Stimulated activated CD8-positive, alpha-beta memory T cell treated with anti-CD3 and anti-CD28 coated beads, Interleukin-4, amount 100 ng/mL, for 1 hour (primary cell): ENCODE measurements at places on chromosomes 11 and 22.

- DNase-seq: no peak
Measured at GRCh38 chr11:75350122-75350742, 1.2 kb downstream of the ARRB1 start.

DNA sequence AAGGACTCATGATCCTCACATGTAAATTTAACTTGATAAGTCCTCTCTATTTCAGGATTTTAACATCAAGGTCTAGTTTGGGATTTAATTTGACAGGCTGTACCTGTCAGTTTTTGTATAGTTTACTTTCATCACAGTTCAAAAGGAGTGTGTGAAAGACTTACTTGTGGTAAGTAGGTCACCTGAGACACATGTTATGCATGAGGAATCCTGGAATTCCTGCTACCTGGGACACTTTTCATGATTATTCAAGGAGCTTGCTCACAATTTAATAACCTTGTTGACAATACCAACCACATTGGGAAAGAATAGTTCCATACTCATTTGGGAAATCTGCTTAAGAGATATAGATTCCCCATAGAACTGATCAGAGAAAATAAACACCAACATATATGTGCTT is 15.8 kb upstream of the SLC36A4 start:
- no peak for DNase-seq

GRCh38 chr22:40070701-40071100 is 75.9 kb downstream of the FAM83F start:
- DNase-seq: no peak

GRCh38 chr22:28703436-28703835 is 23.8 kb upstream of the TTC28 start:
- DNase-seq: no peak

GRCh38 chr11:10540546-10540914 is 457 bp downstream of the RNF141 start:
- no peak for DNase-seq

DNA sequence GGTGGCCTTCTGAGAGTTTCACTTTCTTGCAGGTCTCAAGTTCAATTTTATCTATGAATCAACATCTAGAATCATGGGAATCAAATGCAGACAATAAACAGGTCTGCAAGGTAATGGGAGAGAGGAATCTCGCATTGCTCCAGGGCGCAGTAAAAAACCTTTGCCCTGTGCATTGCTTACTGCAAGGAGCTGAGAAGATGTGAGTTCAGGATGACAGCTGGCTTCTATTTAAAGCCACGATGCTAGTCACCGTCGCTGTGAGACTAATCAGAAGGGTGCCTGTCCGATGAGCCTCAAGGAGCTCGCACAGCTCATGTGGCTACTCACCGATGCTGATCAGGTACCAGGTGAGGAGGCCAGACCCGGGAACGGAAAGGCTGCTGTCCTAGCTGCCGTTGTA is 30.2 kb upstream of the APOA1 start:
- DNase-seq: no peak

DNA sequence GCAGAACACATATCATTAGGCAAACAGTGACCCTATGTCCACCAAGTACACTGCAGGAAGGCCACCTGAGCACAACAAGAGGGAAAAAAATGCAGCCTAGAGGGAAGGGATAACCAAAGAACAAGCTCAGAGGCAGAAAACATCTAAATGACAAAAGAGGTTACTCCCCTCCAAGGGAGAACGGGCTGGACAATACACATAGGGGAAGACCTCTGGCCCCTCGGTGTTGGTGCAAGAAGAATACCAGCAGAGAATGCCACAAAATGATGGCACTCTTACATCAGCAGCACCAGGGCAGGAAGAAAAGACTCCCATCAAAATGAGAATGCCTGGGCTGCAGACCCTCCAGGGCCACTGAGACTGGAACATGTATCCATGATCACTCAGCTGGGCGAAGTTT is 66.6 kb upstream of the OPCML start:
- no peak for DNase-seq

GRCh38 chr11:35981581-35981980 is 37.7 kb downstream of the LDLRAD3 start:
- DNase-seq: no peak

GRCh38 chr11:120398132-120398531 is 61.9 kb downstream of the ARHGEF12 start:
- no peak for DNase-seq

- no peak for DNase-seq
Measured at GRCh38 chr11:46533396-46534100, 60.3 kb downstream of the AMBRA1 start.

DNA sequence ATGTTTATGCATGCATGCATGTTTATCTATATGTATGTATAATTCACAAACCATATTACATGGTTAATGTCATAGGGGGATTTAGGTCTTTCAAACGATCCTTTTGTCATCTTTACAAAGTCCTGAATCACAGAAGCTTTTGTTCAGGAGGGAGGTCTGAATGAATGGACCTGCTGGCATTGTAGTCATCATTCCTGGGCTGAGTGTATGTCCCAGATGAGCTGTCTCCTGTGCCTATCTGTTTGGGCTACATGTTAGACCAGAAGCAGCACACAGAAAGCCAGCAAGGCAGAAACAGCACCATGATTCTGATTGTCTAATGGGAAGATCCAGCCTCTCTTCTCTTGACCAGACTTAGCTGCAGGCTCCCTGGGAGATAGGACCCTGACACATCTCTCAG is 69.5 kb downstream of the ADM start:
- DNase-seq: no peak

DNA sequence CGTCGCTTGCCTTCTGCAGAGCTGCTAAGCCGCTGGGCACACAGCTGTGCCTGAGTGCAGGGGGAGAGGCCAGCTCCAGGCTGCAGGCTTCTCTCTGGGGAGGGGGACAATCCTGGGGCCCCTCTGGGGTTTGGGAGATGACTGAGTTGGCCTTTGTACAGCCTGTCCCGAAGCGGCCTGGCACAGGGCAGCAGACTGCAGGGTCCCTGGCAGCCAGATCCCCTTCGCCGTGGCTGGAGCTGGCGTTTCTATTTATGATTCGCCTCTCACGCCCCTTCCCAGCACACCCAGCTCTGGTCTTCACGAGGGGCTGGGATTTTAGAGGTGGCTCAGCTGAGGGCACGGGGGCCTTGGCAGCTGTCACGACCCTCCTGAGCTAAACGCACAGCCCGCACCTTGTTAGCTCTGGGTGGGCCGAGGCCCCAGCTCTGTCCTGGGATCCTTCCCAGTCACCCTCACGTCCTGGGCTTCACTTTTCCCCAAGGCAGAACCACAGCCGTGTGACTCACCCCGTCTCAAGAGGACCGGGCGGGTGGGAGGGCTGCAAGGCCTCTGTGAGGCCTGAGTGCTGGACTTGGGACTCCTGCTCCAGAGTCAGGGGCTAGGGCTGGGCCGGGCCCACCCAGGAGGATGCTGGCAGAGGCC is 18.4 kb downstream of the OSBPL5 start:
- no peak for DNase-seq

GRCh38 chr22:39182478-39183030 is 30.1 kb upstream of the CBX7 start:
- DNase-seq: no peak

DNA sequence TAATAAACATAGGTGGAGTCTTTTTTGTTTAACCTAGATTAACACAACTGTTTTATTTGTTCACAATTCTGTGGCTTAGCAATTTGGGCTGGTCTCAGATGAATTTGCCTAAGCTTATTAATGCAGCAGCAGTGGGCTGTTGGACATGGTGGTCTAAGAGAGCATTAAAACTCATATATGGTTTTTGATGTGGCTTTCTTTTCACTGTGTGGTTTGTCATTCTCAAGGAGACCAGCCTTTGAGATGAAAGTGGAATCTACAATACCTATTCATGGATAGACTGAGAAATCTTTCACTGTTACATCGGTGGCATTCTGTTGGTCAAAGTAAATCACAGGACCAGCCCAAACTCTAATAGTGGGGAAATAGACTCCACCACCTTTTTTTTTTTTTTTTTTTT is 39.6 kb downstream of the CUL5 start:
- no peak for DNase-seq

- DNase-seq: no peak
Measured at GRCh38 chr11:8812438-8812837, 98.6 kb upstream of the AKIP1 start.

DNA sequence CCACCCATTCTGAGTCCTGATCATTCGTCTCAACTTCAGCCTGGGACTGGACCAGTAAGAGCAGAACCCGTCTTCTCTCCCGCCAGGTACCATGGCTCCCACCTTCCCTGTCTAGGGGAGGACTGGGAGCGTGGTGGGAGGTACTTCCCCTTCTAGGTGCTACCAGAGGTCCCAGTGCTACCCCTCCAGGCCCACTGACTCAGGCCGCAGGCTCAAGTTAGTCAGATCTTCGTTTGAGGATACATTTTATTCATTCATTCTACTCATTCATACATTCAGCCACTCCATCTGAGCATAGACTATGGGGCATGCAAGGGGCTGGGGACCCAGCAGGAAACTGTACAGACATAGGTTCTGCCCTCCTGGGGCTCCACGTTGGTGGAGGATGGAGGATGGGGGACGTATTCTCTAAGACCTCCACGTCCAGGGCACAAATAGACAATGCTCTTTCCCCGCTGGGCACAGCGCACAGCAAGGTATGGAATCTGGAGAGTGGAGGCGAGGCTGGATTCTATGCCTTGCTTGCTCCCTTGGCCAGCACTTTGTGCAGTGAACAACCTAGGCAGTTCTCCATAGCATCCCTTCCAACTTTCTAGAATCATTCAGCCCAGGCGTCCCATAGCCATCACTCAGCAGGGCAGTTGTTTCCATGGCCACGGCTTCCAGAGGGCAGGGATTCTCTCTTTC is 1.0 kb upstream of the RAB3IL1 start:
- DNase-seq: no peak

DNA sequence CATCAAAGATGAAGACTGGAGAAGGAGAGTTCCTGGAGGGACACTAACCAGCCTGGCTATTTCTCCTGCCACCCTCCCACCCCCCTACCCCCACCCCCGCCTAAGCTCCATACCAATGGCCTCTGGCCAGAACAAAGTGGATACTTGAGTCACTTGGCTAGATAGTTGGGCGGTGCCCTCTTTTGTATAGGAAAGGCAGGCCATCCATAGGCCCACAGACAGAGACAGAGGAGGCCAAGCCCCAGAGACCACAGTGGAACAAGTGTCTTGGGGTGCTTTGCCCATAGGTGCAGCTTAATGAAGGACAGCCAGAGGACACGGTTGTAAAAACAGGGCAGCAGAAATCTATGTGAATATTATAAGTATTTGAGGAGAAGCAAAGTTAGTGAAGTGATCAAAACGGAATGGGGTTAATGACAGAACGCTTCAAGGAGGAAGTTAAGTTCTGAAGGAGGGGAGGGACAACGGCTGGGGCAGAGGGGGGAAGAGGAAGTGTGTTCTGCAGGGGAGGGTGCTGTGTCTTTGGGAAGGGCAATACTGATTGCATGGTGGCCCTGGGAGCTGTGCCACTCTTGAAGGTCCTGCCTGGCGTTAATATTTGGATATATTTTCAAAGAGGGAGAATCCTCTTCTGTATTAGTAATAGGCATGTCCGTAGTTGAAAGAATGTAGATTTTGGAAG is 32.7 kb downstream of the FLI1 start:
- DNase-seq: no peak
